ENCODE measurements at places on chromosomes 11 and 22. TPM values are rescaled to one million over a fixed set of nuclear protein-coding genes. Genes with fewer than 3 reads are reported as not detected.

GRCh38 chr11:119942583-119943297, 195.2 kb downstream of the TRIM29 start:
- no peak for DNase-seq

MDK gene
- 23.4 TPM for total RNA-seq

DNA sequence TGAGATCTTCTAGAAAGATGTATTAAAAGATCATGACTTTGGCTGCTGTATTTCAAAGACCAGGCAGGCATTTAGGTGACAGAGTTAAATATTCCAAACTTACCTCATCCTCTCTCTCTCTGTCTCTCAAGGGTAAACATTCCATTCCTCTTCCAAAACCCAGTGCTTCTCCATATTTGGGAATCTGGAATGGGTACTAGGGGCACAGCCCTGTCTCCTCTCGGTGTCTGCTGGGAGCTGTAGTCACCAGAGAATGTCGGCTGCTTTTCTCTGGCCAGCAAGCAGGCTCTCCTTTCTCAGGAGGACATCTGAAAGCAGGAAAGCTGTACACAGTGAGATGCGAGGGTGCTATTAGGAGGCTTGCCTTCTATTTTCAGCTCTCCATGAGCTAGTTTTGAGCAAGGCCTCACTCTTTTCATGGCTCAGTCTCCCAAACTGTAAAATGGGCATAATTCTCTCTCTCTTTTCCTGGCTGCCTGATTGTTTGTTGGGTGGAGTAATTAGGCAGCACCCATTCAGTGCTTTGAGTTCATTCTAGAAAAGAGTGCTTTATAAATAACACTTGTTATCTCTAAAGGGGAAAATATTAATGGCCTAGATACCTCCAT, 9.3 kb upstream of the PEX26 start:
- no peak for DNase-seq

MS4A14 gene
- not detected for total RNA-seq

DNA sequence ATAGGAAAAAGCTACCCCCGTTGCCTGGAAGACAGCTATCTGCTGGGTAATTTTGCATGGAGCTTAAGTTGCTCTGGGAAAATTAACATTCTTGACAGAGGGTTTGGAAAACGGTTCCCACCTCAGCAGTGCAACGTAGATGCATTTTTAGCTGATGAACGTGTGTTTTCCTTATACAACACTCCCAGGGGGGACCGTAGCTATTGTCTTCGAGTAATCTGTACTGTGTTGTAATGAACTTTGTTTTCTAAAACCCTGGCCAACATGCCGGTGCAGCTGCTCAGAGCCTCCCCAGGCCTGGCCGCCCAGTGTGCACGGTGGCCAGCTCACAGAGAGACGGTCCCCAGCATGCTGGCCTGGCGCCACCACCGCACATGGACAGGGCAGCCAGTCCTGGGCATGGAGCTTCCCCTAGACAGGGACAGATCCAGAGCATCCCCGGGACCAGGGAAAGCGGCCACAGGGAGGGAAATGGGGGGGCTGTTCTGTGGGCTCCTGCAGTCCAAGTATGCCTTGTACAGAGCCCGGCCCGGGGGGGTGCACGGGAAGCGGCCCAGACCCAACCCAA, 2.2 kb downstream of the TNNT3 start:
- no peak for DNase-seq

NXPE1 gene
- not detected for total RNA-seq

- peak; percentile 75 for DNase-seq
These were observed 583 bp upstream of the PKP3 start for GRCh38 chr11:393219-394033.

GRCh38 chr11:75505916-75506692, 19.6 kb downstream of the GDPD5 start:
- no peak for DNase-seq

DNA sequence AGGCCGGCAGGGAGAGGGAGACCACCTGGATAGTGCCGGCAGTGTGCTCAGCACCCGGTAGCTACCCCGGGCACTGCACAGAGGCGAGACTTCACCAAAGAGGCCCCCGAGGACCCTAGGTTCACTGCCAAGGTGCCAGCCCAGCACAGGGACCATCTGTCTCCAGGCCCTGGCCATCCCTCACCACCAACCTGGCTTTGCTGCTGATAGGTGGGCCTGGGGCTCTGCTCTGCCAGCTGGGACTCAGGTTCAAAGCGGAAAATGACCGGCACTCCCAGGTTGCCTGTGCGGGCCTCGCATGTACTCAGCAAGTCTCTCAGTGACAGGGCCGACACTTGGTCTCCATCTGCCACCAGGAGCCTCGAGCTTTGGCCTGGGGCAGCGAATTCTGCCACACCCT, 812.2 kb downstream of the BRD1 start:
- DNase-seq = no peak

CACNA1I gene
- not detected for total RNA-seq

- no peak for DNase-seq
These were observed 2.6 kb downstream of the OVOL1 start for GRCh38 chr11:65789230-65790103.

CRELD2 gene
- 35.9 TPM for total RNA-seq

DNA sequence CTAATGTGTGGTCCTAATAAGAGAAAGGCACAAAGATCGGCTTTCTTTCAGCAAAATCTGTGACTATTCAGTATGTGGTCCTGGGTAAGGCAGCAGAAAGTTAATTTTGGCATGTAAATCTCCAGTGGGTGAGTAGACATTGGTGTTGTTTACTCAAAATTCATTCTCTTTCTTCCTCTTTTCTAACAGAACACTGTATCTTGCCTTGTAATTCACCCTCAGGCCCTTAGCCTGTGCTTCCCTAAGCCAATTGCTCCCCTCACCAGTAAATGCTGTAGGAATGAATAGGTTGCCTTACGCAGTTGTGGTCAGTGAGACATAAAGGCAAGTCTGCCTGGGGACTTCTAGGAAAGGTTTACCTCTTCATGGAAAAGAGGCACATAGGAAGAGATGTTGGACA, 49.9 kb upstream of the PDE3B start:
- no peak for DNase-seq

GRCh38 chr22:25554238-25554671, 10.2 kb upstream of the GRK3 start:
- no peak for DNase-seq

GRCh38 chr11:69645801-69646492, 5.0 kb downstream of the CCND1 start:
- DNase-seq = no peak

DNA sequence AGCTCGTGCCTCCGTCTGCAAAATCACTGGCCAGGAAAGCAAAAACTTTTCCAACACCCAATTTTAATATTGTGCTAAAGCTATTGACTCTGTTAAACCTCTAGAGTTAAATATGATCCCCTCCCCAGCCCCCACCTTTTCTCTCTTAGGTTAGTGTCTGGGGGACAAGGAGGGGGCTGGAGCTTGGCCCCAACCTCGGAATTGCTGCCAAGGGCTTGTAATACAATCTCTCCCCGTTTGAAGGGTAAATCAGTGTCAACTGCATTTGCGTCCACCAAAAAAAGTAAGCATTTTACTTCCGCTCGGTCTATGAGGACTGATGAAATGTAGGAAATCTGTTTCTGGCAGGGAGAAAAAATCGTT, at the start of gene GAS2:
GAS2 (plus strand) TSS at position 287 of the 363 bp plus-strand sequence. CDS start 8,259 bp downstream, outside the sequence.
- DNase-seq = no peak

DNA sequence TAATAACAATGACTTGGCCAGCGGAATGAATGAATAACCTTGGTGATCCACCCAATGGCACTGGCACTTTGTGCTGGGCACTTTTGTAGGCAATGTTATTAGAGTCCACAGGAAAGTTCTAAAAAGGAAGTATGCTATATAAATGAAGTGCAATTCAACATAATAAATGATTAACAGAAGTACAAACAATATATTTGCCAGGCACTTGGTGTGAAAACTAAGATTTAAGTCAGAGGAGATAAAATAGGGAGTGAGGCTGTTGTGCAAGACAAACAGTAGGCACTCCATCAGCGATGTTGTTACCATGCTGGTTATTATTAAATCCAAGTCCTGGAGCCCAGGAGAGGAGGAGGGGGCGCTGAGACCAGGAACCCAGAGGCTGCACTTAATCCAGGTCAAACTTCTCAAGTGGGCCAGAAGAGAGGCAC, 173.8 kb downstream of the LARGE1 start:
- no peak for DNase-seq

IL10RA gene
- not detected for total RNA-seq

GRCh38 chr11:128830290-128831173, 36.6 kb downstream of the KCNJ1 start:
- DNase-seq = peak; percentile 7

TMA7B gene
- total RNA-seq = not detected

GRCh38 chr11:103536335-103536722, 427.1 kb downstream of the DYNC2H1 start:
- DNase-seq = no peak

- no peak for DNase-seq
These were observed 21.9 kb downstream of the SBF2 start for GRCh38 chr11:10272132-10272531.

DSCAML1 gene
- not detected for total RNA-seq

GRCh38 chr11:110032957-110033570, 60.1 kb upstream of the ZC3H12C start:
- DNase-seq = no peak

DNA sequence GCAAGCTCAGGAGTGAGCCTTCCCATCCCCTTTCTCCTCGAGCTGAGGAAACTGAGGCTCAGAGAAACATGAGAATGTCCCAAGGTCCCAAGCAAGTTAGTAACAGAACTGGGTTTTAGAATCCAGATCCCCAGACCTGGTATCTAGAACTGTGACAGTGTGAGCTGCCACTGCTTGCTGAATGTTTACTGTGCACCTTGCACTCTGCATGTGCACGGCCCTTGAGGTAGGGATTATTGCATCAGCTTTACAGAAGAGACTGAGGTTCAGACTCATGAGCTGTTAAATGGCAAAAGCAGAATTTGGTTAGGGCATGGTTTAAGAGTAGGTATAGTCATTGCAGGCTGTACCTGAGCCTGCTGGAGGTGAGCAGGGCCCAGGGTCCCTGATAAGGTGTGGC, 3.8 kb upstream of the MPPED1 start:
- DNase-seq = no peak

SCGB2A2 gene
- not detected for total RNA-seq

DNA sequence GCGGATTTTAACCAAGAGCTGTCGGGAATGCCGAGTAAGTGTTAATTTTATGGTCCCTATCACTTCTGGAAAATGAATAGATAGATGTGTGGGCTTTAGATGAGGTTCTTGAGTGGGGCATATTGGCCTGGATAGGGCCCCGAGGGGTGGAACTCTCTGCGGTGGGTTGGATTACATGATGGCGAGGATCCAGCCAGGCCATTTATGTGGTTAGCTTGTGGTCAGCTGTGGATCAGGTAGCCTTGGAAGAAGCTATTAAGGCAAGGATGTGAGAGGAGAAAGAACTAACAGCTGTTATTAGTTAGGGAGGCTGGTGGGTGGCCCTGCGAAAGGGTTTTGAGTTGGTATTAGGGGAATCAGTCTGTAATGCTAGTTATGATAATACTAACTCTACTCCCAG, 268.4 kb downstream of the NELL1 start:
- no peak for DNase-seq

HEPACAM gene
- not detected for total RNA-seq

DNA sequence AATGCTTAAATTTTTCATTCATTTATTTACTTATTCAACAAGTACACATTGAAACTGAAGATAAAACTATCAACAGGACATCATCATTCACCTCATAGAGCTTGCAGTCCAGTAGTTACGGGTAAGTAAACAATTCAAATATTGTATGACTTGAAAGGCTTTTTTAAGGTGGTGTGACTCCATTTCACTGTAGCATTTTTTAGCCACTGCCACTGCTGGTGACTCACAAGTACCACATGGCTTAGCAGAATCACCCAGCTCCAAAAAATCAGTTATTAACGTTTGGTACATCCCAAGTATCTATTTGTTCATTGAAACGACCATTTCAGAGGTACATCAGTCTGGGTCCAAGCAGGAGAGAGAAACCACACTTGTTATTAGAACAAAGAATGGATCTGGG, 427.9 kb upstream of the DDI1 start:
- DNase-seq = peak; percentile 22

DNA sequence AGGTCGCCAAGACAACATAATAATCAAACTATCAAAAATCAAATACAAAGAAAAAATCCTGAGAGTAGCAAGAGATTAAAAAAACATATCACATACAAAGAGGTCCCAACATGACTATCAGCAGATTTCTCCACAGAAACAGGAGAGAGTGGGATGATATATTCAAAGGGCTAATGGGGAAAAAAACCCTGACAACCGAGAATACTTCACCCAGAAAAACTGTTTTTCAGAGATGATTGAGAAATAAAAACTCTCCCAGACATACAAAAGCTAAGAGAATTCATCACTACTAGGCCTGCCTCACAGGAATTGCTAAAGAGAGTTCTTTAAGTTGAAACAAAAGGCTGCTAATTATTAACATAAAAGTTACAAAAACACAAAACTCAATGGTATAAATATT, 108.1 kb downstream of the EFCAB6 start:
- no peak for DNase-seq

DNA sequence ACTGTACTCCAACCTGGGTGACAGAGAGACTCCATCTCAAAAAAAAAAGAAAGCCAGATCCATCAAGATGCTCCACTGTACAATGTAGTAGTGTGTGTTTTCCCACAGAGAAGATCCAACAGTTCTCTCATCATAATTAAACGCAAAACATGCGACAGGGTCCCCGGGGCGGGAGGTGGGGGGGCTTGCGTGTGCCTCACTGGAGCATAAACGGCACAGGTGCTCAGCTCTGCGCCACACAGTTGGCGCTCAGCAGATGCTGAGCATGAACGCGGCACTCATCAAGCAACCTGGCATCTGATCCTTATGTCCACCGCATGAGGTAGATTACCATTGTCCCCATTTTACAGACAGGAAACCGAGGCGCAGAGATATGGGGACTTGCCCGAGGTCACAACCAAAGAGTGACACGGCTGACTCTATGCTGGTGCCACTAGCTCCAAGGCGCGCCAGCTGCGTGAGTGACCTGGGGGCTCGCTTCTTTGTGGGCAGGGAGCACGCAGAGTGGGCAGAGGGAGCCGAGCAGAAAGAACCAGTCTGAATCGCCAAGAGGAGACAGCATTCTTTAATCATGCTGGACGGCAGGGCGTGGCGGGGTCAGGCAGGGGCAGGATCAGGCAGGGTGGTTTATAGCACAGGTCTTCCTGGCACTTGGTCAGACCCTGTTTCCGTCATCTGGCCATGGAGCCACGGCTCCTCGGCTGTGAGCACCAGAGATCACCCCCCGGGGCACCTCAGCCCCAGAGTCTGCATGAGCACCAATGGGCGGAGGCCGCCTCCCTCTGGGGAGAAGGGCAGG, 8.2 kb downstream of the C1QTNF6 start:
- no peak for DNase-seq

DNA sequence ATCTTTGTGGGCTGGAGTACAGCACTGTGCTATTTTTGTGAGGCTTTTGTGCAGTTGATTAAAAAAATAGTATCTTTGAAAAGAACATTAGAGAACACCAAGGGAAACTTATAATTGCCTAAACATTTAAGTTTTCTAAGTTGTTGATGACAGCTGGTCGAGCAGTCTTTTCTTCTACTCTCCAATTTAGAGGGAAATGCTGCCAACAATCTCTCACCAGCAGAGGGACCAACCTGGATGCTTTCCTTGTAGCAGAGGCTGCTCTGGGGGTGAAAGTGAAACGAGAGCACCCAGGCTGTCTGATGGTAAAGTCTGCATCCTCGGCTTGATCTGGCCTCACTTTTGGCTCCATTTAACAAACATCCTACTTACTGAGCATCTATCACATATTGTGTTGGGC, 1286.5 kb upstream of the TENM4 start:
- DNase-seq = no peak

- no peak for DNase-seq
These were observed 754.4 kb upstream of the ARHGAP42 start for GRCh38 chr11:99932684-99933083.

Measured in foreskin keratinocyte (primary cell).